AG09319 (cell line): ENCODE measurements at places on chromosomes 12 and 14.

DNA sequence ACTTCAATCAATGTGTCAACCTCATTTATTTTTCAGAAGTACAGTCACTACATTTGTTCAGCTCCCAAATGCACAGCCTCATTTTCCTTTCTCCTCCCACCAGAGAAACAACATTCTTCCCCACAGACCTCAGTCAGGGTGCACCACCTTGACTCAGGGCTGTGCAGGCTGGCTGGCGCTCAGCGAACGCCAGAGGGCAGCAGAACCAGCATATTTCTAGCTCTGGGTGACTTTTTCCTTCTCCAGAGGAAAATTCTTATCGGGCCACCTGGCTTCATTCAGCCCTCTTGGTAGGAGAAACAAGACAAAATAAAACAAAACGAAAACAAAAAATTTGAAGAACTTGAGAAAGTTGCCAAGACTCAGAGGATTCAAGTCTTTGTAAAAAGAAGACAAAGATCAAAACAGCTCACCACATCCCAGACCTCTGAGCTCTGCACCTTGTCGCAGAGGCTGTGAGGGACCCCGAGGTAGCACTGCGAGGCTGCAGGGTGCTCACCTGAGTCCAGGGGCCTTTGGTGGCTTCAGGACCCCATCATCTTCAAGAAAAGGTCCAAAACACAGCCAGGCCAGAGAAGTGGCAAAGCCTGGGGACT lies 33.7 kb downstream of the PAH start:
- DNase-seq = no peak

- DNase-seq = no peak
Measured at GRCh38 chr14:94401083-94401482, 12.7 kb upstream of the SERPINA1 start.

DNA sequence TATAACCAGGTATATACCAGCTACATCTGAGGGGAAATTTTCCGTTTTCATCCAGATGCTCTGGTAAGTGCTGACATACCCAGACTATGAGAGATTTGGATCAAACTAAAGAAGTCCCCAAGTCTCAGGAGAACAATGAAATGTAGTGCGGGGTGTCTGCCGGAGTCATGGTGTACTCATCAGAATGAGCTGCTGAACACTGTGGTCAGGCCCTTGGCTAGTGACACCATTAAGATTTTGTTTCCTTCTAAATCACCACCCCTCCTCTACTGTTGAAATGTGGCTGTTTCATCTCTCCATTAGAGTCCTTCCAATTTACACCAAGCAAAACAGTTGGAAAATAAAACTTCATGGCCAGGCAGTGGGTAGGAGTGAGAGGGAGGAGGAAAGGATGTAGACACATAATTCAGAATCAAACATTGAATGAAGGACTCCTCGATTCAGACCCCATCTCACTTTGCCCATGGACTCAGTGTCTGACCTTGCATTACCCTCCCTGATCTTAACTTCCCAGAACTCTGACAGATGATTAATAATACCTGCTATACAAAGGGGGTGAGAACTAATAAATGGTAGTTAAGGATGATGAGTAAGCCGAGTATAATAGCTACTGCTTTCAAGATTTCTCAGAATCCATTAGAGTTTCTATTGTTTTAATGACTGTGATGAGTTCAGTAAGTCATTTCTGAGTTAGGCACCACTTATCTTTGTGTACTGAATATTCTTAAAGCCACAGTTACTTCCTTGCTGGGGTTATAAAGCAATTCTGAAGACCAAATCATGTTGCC lies 127.4 kb downstream of the CRADD start:
- DNase-seq = no peak

- no peak for DNase-seq
Measured at GRCh38 chr12:101521136-101521535, 46.0 kb downstream of the SPIC start.

DNA sequence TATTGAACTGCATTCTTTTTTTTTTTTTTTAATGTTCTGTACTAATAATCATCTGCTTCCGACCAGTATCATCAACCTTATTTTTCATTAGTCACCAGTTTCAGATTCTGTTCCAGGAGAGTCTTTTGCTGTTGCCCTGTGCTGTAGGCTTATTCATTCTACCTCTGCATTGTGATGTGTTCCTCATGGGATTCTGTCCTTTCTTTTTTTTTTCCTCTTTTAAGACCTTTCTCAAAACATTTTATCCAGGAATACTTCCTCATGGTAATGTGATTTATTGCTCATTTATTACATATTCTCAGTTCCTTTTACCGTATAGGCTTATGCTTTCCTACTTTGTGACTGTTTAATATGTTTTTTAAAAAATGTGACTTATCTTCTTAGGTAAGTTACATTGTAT lies 4.8 kb downstream of the NDUFA9 start:
- no peak for DNase-seq

DNA sequence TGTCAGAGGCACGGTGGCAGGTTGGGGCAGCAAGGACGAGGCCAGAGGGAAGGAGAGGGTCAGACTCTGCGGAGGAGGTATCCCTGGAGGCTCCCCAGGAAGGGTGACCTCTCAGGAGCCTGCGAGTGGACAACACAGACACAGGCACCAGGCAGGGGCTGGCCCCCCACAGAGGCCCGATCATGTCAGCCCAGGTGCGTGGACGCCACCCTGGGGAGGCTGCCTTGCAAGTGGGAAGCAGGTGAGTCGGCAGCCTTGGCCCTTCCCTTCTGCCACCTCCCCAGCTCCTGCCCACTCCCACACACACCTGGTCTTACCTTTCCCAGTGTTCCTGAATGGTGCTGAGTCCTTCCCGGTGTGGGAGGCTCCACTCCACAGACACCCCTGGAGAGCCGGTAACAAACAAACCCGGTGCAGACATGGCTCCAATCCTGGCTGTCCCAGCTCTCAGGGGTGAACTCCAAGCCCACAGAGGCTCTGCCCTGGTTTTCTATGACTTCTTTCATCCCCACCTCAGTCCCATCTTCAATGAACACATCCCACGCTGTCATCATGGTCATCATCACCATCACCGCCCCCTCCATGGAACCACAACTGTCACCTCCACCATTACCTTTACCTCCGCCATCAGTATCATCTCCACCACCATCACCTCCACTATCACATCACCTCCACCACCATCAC lies 5.2 kb downstream of the ZBTB42 start:
- DNase-seq = no peak

GRCh38 chr12:87020071-87020470 lies 763.9 kb upstream of the MGAT4C start:
- DNase-seq = no peak

DNA sequence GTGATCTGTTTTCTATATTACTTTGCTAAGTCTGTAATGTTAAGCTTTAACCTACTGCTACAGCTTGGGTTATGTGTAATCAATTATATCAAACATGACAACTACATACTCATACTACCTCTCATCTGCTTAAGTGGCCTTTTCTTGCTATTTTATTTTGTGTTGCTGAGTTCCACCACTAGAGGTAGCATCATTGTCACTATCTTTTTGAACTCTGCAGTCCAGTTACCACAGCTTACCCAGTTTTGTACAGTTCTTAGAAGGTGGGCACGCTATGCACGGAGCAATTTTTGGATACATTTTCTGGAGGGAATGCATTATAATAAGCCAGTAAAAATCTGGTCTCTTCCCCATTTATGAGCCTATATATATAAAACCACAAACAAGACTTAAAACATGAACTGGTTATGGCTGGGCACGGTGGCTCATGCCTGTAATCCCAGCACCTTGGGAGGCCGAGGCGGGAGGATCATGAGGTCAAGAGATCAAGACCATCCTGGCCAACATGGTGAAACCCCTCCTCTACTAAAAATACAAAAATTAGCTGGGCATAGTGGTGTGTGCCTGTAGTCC lies 48.5 kb downstream of the SAV1 start:
- no peak for DNase-seq

DNA sequence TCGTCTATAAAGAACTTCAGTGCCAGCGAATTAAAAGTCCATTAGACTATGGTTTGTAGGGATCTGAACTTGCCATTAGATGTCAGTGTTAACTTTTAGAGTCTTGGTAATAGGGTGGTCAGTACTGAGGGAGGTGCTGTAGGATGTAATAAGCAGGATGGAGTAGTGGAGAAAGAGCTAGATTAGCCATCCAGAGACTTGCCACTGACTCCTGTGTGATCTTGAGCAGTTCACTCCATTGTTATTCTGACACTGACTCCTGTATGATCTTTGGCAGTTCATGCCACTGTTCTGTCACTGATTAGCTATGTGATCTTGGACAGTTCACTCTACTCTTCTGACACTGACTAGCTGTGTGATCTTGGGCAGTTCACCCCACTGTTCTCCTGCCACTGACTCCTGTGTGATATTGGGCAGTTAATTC lies 133.6 kb downstream of the TTLL5 start:
- peak; percentile 48 for DNase-seq

DNA sequence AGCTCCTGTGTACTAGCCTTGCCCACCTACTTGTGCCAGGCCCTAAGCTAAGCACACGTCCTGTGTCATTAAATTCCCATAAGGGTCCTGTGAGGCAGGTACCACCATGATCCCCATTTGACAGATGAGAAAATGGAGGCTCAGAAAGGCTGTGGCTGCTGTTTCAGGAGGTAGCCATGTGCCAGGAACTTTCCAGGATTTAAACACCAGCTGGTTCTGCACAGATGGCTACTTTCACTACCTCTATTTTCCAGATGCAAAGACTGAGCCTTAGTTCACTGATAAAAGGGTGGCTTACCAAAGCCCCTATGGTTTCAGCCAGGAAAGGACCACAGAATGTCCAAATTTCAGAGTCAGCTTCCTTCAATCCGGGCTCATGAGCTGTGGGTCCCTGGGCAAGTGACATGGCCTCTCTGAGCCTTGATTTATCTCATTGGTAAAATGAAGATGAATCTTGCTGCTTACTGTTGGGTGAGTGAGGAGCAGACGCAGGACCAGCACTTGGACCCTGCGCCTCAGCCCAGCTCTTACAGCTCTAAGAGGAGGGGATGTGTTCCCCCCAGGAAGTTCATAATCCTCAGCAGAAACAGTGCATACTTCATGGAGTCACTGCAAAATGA lies 23.5 kb downstream of the CMKLR1 start:
- no peak for DNase-seq

- no peak for DNase-seq
Measured at GRCh38 chr14:26709019-26709418, 111.2 kb upstream of the NOVA1 start.

GRCh38 chr12:97748298-97748697 lies 285.7 kb downstream of the RMST start:
- no peak for DNase-seq

GRCh38 chr12:32756476-32757066 lies 874 bp upstream of the YARS2 start:
- DNase-seq = no peak

DNA sequence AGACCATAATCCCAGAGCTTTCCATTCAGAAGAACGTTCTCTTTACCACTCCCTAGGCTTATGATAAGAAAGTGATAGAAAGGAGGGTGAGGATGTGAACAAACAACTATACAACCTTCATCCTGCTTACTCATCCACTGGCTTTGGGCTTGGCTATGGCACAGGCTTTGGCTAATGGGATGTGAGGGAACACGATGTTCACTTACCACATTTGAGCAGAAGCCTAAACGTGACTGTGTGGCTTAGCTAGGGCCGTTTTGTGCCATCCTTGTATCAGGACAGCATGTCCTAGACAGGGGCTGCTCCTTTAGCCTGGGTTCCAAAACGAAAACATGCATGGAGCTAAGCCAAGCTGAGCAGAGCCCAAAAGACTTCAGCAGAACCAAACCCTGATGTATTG lies 118.6 kb upstream of the CCDC175 start:
- DNase-seq = no peak

- DNase-seq = no peak
Measured at GRCh38 chr14:93906341-93907329, 20.5 kb upstream of the FAM181A start.
